MG63 (cell line): ENCODE measurements at places on chromosomes 6 and 20. TPM values are rescaled to one million over a fixed set of nuclear protein-coding genes. Genes with fewer than 3 reads are reported as not detected.

DPPA5 gene
- total RNA-seq, result not detected in 2 replicates

GSTA2 gene
- 0.63 TPM in 1 of 2 replicates, not detected in the other for total RNA-seq

MGME1 gene
- total RNA-seq, result 20.6 and 23.5 TPM in 2 replicates

CCDC170 gene
- not detected in 2 replicates for total RNA-seq

ZNF451 gene
- 16.9 and 19.2 TPM in 2 replicates for total RNA-seq

LCA5 gene
- total RNA-seq, result 3.2 and 7.7 TPM in 2 replicates

STX11 gene
- 0.35 and 1.3 TPM in 2 replicates for total RNA-seq

COL11A2 gene
- 0.99 and 2.6 TPM in 2 replicates for total RNA-seq

OR12D3 gene
- not detected in 2 replicates for total RNA-seq

CBFA2T2 gene
- 7.2 and 7.5 TPM in 2 replicates for total RNA-seq

DNA sequence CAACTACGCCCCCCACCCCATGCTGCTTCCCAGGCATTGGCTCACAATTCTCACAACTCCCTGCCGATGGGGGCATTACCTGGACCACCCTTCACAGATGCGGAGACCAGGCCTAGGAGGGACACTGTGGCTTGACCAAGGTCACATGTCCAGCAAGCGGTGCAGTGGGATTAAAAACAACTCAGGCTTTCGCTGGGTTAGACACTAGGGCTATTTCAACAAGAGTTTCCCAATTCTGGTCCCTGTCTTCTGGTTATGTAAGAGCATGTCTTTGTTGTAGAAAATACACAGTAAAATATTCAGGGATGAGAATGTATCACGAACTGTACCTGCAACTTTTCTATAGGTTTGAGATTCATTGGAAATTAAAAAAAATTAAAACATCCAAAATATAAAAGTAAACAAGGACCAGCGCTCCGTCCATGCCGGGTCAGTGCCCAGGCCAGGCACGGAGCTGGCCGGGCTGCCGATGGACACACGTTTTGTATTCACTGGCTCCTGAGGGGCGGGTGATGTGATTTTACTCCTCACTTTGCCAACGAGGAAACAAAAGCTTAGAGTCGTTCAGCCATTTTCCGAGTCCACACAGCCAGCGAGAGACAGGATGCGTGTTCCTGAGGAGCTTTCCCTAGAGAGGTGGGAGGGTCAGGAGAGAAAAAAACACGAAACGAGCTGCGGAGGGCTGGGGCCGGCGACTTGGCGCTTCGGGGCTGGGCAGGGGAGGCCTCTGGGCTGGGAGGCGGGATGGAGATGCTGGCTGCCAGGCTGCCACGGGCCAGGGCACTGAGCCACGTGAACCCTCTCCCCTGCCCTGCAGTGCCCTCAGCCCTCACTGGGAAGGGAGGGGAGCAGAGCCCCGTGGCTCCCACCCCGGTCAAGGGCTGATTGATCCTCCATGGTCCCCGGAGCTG lies 17.1 kb upstream of the VSTM2L start:
- no peak for DNase-seq

- DNase-seq, result no peak
Measured at GRCh38 chr20:31896049-31896448, 25.6 kb downstream of the TTLL9 start.

- no peak for DNase-seq
Measured at GRCh38 chr6:1770435-1770843, 160.7 kb downstream of the FOXC1 start.

GRCh38 chr6:38179300-38179699 lies 359.8 kb downstream of the ZFAND3 start:
- DNase-seq, result no peak

DNA sequence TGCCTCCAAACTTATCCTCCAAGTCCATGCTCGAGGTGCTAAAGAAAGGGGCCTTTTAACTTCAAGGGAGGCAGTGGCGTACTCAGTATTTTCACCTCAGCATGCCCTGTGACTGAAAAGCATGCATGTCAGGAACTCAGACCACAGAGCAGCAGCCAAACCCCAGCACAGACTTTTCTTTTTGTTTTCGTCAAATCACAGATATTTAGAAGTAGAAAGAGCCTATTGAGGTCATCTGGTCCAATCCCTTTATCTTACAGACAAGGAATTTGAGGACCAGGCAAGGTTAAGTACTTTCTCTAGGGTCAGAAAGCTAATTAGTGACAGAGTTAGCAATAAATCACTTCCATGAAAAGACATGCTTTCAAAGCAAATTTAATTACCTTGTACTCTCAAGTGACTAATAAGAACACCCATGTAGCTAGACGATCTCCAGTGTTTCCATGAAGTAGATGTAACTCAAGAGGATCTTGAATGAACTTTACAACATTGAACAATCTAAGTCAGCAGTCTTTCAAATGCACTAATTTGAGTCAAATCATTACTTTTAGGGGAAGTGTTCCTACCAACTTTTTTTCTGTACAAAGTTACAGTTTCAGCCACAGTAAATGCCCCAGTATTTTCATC lies 35.9 kb downstream of the MOXD1 start:
- no peak for DNase-seq

GRCh38 chr6:99219788-99220187 lies 129.7 kb downstream of the FAXC start:
- no peak for DNase-seq

GRCh38 chr20:36144336-36144735 lies 10.2 kb upstream of the EPB41L1 start:
- no peak for DNase-seq

- no peak for DNase-seq
Measured at GRCh38 chr6:52454556-52454955, 34.4 kb downstream of the EFHC1 start.

DNA sequence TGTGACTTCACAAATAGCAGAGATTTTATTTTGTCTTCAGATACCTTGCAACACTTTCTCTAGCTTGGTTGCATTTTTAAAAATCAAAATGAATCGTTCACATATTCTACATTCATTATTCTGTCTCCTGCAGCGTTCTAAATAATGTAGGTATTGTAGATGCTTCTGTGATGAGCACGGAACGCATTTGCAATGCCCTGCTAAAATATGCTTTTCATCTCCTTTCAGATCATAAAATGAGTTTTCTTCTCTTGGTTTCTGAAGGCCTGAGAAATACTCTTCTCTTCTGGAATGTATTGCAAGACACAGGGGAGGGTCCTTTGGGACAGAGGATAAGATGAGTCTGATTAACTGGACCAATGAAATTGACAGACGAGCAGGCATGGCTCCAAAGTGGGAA lies 390.7 kb downstream of the PREX1 start:
- DNase-seq, result no peak

GRCh38 chr6:723540-723939 lies 30.6 kb upstream of the EXOC2 start:
- DNase-seq, result no peak

- DNase-seq, result no peak
Measured at GRCh38 chr6:25560865-25561264, 91.2 kb upstream of the SCGN start.

DNA sequence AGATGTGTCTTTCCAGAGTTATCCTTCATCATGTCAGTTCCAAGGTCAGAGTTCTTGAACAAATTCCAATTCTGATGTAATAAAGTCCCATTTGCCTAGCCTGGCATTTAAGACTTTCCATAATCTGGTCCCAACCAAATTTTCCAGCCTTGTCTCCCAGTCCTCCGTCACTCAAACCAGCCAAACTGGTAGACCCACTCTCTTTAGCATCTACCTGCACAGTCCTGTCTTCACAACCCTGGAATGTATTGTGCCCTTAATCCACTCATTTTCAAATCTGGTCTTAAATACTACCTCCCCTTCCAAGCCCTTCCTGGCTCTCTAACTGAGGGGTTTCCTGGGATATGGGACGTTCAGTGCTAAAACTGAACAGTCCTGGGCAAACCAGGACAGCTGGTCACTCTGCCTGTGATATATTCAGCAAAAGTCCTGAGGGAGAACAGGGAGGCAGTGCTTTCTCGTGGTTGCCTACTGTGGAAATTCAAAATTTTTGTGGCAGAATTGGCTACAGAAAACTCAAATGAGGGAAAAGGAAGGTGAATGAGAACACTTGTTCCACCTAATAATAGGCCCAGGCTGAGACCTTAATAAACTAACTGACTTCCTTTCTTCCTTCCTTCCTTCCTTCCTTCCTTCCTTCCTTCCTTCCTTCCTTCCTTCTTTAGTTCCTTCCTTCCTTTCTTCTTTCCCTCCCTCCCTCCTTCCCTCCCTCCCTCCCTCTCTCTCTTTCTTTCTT lies 10.8 kb upstream of the AKAP7 start:
- no peak for DNase-seq

DNA sequence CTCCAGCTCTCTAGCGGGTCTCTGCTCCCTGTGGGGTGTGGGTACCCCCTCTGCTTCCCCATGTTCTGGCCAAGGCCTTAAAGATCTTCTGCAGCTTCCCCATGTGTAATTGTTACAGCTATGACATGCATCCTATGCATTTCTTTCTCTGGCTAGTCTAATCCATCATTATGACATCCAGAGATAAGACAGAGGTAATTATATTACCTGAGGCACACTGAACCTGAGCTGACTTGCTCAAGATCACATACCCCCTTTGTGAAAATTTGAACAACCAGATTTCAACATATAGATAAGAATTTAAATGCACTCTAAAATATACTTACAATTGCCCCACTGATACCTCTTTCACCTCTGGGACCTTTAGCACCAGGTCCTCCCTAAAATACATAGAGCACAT lies 102.4 kb downstream of the COL12A1 start:
- no peak for DNase-seq

- no peak for DNase-seq
Measured at GRCh38 chr6:114064862-114065261, 93.9 kb upstream of the HDAC2 start.

GRCh38 chr20:6515261-6515660 lies 252.2 kb upstream of the BMP2 start:
- DNase-seq, result no peak

- no peak for DNase-seq
Measured at GRCh38 chr20:46708172-46708860, 1.1 kb upstream of the SLC2A10 start.

DNA sequence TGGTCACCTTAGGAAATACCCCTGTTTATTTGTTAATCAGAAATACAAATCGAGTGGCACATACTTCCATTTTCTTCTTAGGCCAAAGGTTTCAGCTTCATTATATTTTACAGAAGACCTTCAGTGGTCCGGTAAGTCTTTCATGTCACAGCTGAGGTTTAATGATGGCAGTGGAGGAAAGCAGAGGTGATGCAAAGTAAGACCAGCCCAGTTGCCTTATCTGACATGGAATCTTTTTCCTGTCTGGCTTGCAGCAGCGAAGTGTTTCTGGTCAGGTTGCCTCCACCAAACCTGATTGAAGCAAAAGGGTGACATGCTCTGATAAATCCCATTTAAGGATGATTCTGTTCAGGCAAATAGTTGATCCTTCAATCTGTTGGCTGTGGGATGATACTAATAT lies 100.0 kb downstream of the PRDM1 start:
- DNase-seq, result no peak

DNA sequence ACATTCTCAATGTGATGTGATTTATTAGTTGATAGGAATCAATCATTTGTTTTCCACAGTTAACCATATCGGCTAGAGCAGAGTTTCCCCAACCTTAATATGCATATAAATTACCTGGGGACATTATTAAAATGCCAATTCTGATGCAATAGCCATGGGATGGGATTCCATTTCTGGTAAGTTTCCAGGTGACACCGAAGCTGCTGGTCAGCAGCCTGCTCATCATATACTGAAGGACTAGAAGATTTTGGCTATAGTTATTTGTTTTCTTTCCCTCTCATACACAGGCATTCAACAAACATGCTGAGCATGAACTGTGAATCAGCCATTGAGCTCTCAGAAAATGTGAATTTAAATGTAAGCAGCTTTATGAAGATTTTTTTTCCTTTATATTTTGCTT lies 35.8 kb downstream of the FBXO5 start:
- no peak for DNase-seq

GRCh38 chr20:53981130-53981529 lies 89.3 kb downstream of the BCAS1 start:
- DNase-seq, result no peak

- no peak for DNase-seq
Measured at GRCh38 chr6:153511896-153512496, 380.9 kb upstream of the RGS17 start.

DNA sequence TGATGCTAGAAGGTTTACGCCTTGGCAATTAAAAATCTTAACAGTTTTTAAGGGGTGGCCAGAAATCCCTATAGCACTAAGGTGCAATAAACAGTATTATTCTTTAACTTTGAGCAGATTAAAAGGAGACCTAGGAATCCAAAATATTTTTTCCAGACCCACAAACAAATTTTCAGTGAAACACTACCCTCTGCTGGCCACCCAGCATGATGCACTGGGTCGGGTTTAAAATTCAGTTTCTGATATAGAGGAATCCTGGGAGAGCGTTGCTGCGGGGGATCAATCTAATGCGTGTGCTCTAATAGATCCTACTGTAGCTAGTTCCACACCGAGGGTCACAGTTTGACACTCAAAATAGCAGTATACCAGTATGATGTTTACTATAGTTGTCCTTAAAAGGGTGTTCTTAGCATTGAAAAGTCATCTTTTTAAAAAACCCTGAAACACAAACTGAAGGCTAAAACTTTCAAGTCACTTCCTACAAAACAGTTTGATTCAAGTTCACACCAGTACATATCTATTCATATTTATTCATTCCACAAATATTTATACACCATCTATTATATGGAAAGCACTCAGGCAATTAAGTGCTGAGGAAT lies 10.2 kb downstream of the UBE3D start:
- DNase-seq, result peak; percentile 8

GRCh38 chr6:143555582-143555981 lies 44.1 kb upstream of the FUCA2 start:
- no peak for DNase-seq

DNA sequence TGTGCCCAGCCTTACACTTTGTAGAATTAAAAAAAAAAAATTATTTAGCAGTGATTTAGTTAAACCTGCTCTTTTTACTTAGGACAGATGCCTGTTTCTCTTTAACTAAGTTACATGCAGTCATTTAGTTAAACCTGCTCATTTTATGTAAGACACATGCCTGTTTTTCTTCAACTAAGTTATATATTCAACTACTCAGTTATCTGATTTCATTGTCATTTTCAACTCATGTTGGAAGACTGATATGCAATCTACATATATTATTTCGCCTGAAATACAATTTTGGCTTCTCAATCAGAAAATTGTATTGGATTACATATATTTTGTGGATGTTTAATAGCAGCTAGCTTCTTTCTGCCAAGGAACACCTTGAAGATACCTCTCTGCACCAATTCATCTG lies 171.1 kb downstream of the COL19A1 start:
- no peak for DNase-seq

GRCh38 chr6:11242711-11243110 lies 10.2 kb upstream of the NEDD9 start:
- DNase-seq, result no peak

- no peak for DNase-seq
Measured at GRCh38 chr20:63742381-63743024, 2.9 kb downstream of the SLC2A4RG start.

GRCh38 chr6:68876792-68877493 lies 241.9 kb downstream of the ADGRB3 start:
- no peak for DNase-seq
